ENCODE measurements at places on chromosomes 11 and 22.

DNA sequence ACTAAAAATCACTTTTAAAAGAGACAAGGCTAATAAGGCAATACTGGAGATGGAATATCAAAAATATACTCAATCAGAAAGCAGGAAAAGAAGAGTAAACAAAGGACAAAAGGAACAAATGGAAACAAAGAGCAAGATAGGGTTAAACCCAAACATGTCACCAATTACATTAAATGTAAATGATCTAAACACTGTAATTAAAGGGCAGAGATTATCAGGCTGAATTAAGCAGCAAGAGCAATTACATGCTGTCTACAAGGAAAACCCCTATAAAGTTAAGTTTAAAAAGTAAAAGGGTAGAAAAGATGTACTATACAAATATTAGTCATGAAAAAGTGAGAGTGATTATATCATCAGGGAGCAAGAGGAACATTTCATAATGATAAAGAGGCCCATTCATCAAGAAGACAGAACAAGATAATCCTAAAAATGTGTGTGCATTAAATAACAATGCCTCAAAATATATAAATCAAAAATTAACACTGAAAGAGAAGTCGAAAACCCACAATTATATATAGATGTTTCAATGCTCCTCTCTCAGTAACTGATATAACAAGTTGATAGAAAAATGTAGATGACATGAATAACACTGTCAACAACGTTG, 56.8 kb downstream of the ALX4 start:
- DNase-seq: no peak

- DNase-seq: no peak
Observed at GRCh38 chr11:35419830-35420333, 524 bp upstream of the SLC1A2 start.

DNA sequence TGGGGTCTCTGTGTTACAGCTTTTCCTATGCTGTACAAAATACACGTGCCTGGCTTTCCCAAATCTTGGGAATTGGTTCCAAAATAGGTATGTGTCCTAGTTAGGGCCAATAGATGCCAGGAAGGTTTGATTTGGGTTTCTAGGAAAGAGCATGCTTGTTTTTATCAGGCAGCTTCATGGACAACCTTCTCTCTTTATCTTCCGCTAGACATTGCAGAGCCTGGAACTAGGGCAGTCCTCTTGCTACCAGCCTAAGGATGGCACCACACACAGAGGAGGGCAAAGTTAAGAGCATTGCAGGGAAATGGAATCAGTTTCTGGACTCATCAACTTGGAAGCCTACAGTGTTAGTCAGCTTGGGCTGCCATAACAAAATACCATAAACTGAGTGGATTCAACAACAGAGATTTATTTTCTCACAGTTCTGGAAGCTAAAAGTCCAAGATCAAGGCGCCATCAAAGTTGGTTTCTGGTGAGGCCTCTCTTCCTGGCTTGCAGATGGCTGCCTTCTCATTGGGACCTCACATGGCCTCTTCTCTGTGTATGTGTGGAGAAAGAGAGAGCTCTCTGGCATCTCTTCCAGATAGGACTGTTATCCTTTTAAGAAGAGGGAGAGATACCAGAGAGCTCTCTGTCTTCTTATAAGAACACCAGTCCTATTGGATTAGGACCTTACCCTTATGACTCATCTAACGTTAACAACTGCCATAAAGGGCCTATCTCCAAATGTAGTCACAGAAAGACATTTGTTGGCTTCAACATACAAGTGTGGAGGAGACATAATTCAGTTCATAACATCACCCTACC, 27.3 kb upstream of the CREB3L1 start:
- no peak for DNase-seq

- no peak for DNase-seq
Observed at GRCh38 chr22:35690001-35690400, 27.7 kb upstream of the APOL5 start.

DNA sequence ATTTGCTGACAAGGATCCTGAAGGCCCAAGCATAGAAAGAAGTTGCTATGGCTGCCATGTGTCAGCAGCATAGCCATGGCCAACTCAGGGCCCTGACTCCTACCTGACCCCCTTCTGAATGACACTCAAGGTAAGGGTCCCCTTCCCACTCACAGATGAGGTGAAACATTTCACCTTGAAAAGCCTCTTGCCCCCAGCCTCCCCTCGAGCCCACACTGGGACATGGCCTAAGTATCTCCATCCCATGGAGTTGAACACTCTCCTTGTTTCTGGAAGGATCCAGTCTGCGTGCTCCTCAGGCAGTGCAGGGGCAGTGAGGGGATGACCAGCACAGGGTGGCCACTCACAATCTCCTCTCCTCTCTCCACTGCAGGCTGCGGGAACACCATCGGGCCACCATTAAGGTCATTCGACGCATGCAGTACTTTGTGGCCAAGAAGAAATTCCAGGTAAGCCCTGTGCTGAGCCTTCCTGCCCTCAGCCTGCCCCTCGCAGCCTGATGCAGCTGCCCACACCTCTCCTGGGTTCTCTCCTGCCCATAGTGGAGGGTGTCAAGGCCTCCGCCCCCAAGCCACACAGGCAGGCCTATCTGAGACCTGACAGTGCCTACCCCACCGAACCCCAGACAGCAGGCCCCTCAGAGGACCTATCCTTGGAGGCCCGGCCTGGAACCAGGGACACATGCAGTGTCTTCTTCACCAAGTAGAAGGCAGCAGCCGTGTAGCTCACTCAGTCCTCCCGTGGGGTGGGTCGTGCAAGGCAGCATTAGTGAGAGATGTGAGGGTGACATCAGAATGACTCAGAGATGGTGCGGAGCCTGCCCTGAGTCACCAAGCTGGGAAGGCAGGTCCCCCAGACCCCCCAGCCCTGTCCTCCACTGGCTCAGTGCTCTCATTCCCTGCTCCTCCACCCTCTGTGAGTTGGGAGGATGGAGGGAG, 68.9 kb upstream of the KCNQ1OT1 start:
- no peak for DNase-seq

DNA sequence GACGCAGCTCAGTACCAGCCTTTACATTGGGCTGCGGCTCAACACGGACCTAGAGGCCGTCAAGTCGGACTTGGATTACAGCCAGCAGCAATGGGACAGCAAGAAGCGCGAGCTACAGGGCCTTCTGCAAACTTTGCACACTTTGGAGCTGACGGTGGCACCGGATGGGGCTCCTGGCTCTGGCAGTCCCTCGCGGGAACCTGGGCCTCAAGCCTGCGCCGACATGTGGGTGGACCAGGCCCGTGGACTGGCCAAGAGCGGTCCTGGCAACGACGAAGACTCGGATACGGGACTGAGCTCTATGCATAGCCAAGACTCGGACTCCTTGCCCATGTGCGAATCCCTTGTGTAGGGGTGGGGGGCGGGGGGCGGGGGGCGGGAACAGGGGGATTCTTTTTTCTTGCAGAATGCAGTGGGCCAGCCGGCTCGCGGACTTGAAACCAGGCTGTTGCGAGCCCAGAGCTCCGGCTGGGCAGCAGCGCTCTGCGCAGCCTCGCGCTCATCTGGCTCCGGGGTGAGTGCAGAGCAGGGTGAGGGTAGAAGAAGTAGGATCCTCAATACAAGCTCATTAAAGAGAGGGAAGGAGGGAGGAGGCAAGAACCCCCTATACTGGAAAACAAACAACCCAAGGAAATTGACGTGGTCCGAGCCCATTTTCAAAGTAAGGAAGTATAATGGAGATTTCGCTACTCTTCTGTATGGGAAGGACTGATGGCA, 1.8 kb downstream of the RASSF10 start:
- DNase-seq: no peak

- no peak for DNase-seq
Observed at GRCh38 chr11:84103096-84103495, 816.9 kb upstream of the CCDC90B start.

- DNase-seq: no peak
Observed at GRCh38 chr11:79507706-79508105, 66.9 kb upstream of the TENM4 start.

DNA sequence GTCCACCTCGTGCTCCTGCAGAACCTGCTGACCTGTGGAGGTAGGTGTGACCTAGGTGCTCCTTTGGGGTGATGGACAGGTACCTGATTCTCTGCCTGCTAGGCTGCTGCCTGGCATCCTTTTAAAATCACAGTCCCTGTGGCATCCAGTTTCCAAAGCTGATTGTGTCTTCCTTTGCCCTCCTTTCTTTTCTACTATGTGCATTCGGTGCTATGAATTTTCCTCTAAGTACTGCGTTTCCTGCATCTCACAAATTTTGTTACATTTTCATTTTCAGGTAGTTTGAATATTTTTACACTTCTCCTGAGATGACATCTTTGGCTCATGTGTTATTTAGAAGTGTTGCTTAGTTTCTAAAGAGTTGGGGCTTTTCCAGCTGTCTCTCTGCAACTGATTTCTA, 30.9 kb upstream of the PPP6R3 start:
- DNase-seq: no peak

DNA sequence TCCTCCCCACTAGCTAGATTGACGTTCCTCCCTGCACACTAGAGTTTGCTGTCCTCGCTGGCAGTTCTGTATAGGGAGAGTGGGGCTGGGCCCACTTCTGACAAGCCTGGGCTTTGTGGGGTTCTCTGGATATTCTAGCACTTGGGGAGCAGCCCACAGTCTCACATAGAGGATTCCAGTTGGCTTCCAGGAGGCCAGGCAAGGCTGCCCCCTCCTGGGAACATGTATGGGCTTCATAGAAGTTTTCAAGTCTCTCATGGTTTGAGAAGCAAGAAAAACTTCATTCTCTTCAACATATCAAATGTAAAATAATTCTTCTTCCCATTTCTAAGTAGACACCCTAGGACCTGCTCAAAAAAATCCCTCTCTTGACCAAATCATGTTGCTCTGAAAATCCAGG, 87.5 kb downstream of the NAV2 start:
- no peak for DNase-seq

GRCh38 chr22:19755722-19756287, 4.8 kb upstream of the TBX1 start:
- no peak for DNase-seq

GRCh38 chr22:27952091-27952490, 33.0 kb upstream of the PITPNB start:
- no peak for DNase-seq

DNA sequence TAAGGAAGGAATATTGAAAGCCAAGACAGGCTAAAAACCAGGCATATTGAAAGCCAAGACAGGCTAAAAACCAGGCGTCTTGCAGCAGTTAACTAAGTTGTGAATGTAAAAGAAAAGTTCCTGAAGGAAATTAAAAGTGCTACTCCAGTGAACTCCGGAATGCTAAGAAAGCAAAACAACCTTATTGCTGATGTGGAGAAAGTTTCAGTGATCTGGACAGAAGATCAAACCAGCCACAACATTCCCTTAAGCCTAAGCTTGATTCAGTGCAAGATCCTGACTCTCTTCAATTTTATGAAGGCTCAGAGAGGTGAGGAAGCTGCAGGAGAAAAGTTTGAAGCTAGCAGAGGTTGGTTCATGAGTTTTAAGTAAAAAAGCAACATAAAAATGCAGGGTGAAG, 51.4 kb downstream of the PACS1 start:
- no peak for DNase-seq

DNA sequence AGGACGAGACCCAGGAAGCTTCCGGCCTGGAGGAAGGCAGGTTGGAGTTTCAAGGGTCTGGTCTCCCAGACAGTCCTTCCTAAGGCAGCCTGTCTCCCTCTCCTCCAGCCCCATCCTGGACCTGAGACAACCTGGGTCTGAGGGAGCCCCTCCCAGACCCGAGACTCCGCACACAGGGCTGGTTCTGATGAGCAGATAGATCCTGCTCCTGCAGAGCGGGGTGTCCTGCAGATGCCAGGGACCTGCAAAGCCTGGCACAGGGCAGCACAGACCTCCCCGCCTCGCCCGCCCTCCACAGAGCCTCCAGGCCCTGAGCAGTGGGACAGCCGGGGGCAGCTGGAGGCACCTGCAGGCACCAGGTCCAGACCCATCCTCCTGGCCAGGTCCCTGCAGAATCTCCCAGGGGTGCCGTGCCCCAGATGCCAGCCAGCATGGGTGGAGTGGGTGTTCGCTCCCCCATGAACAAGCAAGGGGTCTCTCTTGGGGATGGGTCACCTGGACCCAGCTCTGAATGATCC, 7.8 kb downstream of the PIM3 start:
- no peak for DNase-seq

GRCh38 chr11:14622223-14622954, 21.2 kb upstream of the PDE3B start:
- no peak for DNase-seq

GRCh38 chr22:29700900-29701154, 19.0 kb upstream of the CABP7 start:
- no peak for DNase-seq

GRCh38 chr11:64007160-64007628, 21.0 kb downstream of the OTUB1 start:
- DNase-seq: no peak

DNA sequence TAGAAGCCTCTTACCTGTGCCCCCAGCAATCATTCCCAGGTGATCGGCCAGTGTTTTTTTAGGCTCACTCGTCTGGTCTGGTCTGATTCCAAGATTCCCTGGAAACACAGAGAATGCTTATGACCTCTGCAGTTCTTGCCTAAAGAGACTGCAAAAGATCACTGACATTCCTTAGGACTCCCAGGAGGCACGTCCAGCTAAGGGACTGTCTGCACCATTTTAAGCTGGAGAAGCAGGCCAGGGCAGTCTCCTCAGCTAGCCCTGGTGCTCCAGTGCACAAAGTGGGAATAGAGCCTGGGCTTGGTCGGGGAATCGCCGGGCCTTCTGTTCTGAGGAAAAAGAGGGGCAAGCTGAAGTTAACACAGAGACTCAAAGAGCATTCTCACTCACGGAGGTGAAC, 4.8 kb downstream of the CYB5R2 start:
- no peak for DNase-seq

- no peak for DNase-seq
Observed at GRCh38 chr11:29333993-29334775, 682.6 kb downstream of the KCNA4 start.

GRCh38 chr22:28429711-28430110, 249.9 kb downstream of the TTC28 start:
- no peak for DNase-seq

DNA sequence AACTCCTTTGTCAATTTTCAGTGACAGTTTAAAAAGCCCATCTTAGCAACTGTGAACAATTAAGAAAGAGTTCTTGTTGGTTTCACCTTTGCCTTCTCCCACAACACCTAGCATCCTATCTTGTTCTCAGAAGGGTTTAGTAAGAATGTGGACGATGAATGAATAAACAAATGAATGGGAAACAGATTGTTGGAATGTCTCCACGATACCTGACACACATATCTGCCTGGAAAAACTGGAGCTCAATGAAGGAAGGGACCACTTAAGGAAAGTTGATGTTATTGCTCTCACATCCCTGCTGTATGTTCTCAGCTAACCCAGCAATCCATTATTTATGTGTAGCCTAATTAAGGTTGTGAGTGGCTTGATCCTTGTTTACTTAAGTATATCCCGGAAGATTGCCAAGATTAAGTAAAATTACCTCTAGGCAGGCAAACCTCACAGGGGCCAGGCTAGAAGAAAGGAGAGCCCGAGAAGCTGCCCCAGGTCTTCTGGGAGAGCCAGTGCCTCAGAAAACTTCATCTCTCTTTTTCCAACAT, 286.4 kb downstream of the NXPE2 start:
- DNase-seq: no peak

All from LNCaP clone FGC (cell line).